ENCODE measurements at places on chromosomes 12 and 14. TPM values are rescaled to one million over a fixed set of nuclear protein-coding genes. Genes with fewer than 3 reads are reported as not detected.

GUCY2C gene
- not detected for total RNA-seq

TEAD4 gene
- total RNA-seq = 39.4 TPM

WNT1 gene
- not detected for total RNA-seq

ITGB7 gene
- total RNA-seq = 0.35 TPM

MANSC1 gene
- total RNA-seq = 3.1 TPM

DEGS2 gene
- 3.3 TPM for total RNA-seq

CRY1 gene
- 20.6 TPM for total RNA-seq

MGP gene
- not detected for total RNA-seq

DAO gene
- total RNA-seq = not detected

CAPZA3 gene
- not detected for total RNA-seq

KERA gene
- total RNA-seq = not detected

GLTP gene
- total RNA-seq = 19.4 TPM

CD9 gene
- 271 TPM for total RNA-seq

HCAR1 gene
- not detected for total RNA-seq

PMEL gene
- 1.1 TPM for total RNA-seq

POTEG gene
- total RNA-seq = not detected

TAS2R42 gene
- not detected for total RNA-seq

PTPRB gene
- total RNA-seq = 0.42 TPM

CLEC1B gene
- not detected for total RNA-seq

FOXA1 gene
- 7.6 TPM for total RNA-seq

LRFN5 gene
- not detected for total RNA-seq

GPRC5D gene
- total RNA-seq = not detected
